ENCODE measurements at places on chromosomes 13 and 19.

GRCh38 chr19:11538232-11539036 is at the start of gene CNN1:
Gene CNN1 (plus strand): TSS chr19:11538851. CDS start chr19:11538928, 77 bp downstream.
- no peak for DNase-seq

- DNase-seq: no peak
Measured at GRCh38 chr13:99294198-99294597, 13.0 kb downstream of the GPR183 start.

DNA sequence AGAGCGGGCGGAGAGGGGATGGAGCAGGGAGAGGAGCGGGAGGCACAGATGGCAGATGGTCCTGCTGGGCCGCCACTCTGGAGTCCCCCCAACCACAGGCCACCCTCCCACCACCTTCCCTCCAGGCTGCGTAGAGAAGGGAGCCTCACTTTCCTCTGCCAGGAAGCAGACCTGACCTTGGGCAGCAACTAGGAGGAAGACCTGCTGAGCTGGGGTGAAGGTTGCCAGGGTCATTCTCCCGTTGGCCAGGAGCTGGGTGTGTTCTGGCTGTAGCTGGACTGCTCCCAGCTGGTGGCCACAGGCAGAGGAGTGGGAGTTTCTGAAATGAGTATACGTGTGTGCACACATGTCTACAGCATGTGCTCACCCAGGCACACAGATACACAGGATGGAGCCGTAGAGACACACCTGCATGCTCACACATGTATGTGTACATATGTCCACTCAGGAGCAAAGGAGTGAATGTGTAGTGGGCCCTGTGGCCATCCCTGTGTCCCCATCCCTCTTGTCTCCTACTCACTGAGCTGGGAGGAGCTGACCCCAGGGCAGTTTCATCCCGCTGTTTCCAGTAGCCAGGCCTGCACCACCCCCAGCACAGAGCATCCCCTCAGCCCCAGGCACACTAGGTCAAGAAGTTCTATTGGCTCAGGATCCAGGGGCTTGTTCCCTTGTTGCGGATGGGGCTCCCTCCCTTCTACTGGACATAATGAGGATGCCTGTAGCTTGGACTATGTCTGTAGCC is 53.0 kb downstream of the CHST8 start:
- DNase-seq: no peak

DNA sequence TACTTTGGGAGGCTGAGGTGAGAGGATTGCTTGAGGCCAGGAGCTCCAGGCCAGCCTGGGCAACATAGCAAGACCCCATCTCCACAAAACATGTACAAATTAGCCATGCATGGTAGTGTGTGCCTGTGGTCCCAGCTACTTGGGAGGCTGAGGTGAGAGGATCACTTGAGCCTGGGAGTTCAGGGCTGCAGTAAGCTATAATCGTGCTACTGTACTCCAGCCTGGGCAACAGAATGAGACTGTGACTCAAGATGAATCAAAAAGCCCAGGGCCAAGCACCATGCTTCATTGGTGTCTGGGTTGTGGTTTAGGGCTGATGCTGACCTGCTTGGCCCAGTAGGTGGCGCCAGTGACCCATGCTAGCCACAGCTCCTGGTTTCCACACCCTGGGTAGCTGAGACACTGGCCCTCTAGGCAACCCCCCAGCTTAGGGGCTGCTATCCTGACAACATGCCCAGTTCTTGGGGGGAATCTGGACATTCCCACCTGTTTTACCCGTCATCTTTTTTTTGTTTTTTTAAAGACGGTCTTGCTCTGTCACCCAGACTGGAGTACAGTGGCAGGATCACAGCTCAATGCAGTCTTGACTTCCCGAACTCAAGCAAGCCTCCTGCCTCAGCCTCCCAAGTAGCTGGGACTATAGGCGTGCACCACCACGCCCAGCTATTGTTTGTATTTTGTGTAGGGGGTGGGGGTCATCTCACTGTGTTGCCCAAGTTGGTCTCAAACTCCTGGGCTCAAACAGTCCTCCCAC is 5.5 kb downstream of the CCDC124 start:
- peak; percentile 76 for DNase-seq

- DNase-seq: no peak
Measured at GRCh38 chr19:10422046-10422461, 1.7 kb downstream of the PDE4A start.

DNA sequence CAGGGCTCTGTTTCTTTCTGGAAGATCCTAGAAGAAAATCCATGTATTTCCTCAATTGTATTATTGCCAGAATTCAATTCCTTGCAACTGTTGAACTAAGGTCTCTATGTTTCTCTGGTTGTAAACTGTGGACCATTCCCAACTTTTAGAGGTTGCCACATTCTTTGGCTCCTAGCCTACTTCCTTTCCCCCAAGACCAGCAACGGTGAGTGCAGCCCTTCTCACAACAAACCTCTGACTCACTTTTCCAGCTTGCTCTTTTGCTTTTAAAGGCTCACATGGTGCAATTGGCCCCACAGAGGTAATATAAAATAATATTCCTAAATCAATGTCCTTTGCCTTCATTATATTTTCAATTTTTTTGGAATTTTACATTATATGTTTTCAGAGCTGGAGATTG is 371.3 kb downstream of the SLITRK5 start:
- DNase-seq: no peak

Data from Calu3 (cell line).